NCI-H1417 treated with DMSO at 0.1 percent for 48 hours (cell line): ENCODE measurements at places on chromosomes 1 and 21.
A peak's percentile ranks its signal among the peaks of the same experiment; 100 is the strongest.

- no peak for DNase-seq
These were observed 22.4 kb upstream of the PADI2 start for GRCh38 chr1:17141441-17142197.

DNA sequence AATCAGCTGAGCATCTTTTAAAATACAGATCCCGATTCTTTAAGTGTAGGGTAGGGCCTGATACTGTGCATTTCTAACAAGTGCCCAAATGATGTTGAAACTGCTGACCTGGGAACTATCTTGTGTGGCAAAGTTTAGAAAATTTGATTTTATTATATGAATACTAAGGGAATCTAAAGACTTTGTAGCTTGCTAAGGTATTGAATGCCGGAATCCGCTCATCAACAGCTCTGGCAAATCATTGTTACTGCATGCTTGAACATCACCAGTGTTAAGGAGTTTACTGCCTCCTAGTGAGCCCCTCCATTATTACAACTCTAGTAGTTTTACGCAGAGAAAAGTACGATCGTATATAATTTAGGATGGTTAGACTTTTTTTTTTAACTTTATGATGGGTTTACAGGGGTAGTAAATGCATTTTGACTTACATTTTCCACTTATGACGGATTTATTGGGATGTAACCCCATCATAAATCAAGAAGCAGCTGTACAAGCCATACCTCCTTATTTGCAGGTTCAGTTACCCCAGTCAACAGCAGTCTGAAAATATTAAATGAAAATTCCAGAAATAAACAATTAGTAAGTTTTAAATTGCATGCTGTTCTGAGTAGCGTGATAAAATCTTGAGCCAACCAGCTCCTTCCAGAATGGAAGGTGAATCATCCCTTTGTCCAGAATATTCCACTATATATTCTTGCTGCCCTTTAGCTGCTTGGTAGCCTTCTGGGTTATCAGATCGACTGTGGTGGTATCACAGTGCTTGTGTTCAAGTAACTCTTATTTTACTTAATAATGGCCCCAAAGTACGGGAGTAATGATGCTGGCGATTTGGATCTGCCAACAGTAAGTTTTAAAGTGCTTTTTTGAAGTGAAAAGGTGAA, 892 bp downstream of the TYW3 start:
- DNase-seq = peak; percentile 58

DNA sequence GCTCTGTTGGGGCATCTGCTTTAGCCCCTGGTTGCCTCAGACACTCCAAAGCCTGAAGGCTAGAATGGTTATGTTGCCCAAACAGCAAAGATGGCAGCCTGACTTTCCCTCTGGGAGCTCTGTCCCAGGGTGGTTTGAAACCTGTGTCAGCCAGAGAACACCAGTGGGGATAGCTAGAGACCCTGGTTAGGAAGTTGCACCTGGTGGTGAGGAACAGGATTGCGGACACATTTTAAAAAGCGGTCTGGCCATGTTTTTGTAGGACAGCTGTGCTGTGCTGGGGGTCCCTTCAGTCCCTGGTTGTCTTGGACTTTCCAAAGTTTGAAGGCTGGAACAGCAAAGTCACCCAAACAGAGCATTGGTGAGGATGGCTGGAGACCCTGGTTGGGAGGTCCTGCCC, 87.8 kb downstream of the DNM3 start:
- DNase-seq = no peak

DNA sequence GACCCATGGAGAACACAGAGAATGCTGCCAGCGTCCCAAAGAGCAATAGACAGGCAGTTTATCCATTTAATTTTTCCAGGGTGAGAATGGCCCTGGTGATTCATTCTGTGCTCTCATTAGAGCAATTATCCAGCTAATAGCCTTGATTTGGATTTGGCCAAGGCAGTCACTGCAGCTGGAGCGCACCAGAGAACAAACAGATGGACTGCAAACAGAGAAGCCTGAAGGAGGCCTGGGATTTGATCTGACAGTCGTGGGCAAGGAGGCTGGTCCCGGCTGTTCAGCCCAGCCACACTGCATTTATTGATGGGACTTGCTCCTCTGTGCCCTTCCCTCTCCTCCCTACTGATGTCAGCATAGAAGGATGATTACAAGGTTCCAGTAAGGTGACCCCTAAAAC, 353.9 kb upstream of the C1orf174 start:
- no peak for DNase-seq

GRCh38 chr1:34824817-34825454, 32.1 kb downstream of the GJA4 start:
- no peak for DNase-seq
